ENCODE measurements at places on chromosomes 12 and 14.

GRCh38 chr14:92495027-92495426, 18.6 kb upstream of the RIN3 start:
- DNase-seq, result no peak

GRCh38 chr12:112013601-112014402, 576 bp downstream of the ERP29 start:
- peak; percentile 68 for DNase-seq

GRCh38 chr12:663293-663871, at the start of gene NINJ2:
Gene NINJ2 (minus strand): TSS chr12:663445. CDS start chr12:663360, 85 bp downstream.
- no peak for DNase-seq

DNA sequence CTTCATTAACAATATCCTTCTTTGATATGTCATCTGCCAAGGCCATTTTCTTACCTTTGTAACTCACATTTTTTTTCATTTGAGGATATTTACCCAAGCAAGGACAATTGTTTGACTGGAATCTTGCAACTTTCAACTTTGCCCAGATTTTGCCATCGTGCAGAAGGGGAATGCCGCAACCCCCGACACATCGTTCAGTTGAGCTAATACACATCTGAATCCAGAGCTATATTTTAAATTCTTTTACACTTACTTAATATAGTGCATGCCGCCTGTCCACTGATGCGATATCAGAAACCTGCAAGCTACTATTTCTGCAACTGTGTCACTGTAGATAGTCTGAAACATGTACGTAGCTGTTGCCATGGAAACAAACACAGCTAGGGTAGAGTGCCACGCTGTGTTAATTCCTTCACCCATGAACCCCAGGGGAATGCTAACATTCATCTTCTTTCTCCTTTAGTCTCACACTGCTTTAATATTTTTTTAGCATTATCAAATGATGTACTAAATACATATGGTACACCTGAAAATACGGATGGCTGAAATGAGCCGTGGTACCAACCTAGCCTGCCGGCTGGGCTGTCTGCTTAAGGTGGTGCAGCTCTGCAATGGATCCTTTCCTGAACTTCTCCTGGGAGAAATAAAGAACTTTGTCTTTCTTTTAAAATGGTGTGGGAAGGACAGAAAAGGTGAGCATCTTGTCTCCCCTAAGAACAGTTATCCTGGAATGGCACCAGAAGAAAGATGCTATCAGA, 77.0 kb upstream of the FOXN3 start:
- no peak for DNase-seq

DNA sequence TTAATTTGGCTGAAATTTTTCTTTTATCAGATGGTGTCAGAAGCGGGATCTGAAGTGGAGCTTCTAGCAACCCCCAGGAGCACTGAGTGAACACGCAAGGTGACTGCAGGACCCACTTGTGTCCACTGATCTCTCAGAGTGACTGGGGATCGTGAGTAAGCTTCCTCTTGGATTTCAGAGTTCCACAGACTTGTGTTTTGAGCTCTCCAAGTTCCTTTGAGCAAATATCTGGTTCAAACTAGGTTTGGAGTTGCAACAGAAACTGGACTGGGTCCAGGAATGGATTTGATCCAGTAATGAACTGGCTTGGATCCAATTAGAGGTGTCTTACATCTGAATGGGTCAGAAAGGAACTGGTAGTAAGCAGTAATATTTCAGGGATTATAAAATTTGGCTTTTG, 24.7 kb upstream of the B4GALNT1 start:
- DNase-seq, result no peak

DNA sequence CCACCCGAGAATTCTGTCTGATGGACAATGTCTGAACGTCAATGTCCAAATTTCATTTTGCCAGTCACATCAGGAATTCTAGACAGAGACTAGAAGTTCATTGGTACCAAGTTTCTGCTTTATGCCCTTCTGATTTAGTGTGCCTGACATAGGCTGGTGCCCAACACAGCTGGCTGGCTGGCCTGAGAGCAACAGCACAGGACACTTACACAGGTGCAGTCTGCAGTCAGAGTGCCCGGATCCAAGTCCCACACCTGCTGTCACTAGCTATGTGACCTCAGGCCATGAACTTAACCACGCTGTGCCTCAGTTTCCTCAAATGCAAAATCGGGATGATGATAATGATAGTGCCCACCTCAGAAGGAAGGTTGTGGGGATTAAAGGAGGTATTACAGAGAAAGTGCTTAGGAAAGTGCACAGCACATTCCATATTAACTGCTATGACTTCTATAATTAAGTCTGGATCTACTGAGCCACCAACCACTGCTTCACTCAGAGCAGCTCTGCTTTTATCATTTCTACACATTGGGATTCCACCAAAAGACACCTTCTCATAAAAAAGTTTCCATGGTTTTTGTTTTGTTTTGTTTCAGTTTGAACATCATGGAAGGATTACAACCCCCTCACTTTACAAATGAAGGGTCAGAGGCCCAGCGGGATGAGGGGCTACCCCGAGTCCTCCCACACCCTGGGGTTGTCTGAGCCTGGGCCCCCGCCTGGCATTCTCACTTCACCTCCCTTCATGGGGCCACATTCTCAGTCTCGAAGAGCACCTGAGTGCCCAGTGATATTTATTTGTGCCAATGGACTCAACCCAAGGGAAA, 168.8 kb upstream of the BCL2L14 start:
- DNase-seq, result no peak

DNA sequence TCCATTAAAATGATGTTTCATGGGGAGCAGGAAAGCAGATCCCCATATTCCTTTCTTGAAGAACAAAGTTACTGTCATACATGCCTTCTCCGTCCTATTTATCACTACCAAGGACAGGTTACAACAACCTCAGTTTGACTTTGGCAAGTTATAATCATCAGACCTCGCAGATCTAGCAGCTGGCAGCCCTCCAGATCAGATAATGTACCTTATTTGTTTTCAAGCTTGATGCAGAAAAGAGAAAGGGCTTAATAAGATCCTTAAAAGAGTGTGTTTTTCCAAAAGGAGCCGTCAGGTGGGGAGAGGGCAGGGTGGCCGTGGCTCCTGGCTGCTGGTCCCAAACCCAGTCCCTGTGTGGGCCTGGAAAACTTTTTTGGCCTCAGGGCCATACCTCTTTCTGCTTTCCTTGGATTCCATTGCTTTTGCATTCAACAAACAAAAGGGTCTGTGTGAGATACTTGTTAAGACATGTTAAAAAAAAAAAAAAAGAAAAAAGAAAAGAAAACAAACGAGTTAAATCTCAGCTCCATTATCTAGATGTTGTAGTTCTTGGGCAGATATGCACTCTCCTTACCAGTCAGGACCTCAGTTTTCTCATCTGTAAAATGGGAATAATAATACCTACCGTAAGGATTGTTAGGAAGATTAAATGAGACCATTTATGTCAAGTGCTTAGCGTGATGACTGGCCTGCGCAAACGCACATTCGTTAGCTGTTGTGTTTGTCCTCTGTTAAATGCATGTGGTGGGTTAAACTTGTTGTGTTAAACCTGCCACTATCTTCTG, 64.6 kb downstream of the B4GALNT3 start:
- no peak for DNase-seq

DNA sequence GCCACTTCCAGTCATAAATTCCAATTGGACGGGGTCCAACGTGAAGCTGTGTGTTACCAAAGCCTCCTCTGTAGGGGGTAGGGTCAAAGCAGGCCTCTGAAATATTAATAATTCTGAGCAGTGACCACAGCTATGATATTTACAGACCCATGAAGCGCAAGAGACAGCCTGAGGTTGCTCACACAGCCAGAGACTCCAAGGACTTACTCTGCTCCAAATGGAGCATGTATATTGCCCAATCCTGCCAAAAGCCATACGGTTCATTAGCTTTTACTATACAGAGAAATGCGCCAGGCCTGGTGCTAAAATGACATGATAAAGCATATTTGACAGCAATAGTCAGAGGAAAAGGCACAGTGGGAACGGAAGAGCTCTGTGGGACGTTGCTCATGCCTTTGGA, 151.3 kb downstream of the PAH start:
- DNase-seq, result no peak

DNA sequence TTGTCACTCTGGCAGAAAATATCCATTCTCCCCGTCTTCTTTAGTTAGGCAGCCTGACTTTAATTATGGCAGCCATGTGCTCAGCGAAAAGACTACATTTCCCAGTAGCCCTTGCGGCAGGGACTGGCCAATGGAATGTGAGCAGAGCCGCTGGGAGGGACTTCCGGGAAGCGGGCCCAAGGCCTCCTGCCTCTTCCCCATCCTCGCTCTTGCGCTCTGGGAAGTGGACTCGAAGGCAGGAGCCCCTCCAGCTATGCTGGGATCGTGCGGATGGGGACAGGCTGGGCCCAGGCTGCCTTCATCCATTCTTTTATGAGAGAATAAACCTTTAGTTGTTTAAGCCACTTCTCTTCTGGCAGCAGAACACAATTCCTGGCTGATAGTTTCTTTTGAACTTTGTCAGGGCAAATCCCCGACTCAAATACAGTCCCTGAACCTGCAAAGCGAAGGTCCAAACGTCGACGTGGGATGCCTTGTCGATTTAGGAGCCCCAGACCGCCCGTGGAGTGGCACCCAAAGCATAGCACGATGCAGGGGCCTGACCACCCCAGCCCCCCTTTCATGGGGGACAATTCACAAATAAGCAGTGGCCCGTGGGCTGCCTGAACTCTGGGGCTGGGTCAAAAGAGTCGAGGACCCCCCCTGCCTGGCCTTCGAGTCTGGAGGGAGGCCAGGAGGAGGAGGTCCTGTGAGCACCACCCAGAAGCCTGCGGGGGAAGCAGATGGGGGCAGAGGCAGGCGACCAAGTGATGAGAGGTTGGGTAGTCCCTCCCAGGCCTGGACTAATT, 15.6 kb upstream of the LRTM2 start:
- DNase-seq, result peak; percentile 81

- no peak for DNase-seq
These were observed 7.1 kb downstream of the SCNN1A start for GRCh38 chr12:6367969-6368892.

GRCh38 chr14:56100556-56100955, 17.7 kb upstream of the PELI2 start:
- DNase-seq, result no peak

- no peak for DNase-seq
These were observed 75.2 kb upstream of the DNM1L start for GRCh38 chr12:32603858-32604257.

DNA sequence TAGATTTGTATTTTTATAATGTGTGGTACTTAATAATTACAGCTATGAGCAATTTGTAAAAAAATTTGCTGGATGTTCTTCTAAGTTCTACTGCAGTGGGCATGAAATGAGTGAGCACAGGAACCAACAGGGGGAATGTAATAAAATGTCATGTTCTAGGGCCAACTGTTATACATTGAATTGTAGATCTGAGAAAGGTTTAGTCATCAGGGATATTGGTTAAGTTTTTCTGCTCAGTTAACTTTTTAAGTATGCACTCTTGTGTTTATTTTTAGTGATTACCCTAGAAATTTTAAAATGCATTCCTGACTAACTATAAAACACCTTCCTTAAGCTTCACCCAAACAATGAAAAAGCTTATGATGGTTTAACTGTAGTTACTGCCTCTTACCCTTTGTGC, 101.8 kb downstream of the CAND1 start:
- DNase-seq, result no peak

- no peak for DNase-seq
These were observed 214.4 kb upstream of the ALG10B start for GRCh38 chr12:38102197-38102596.

GRCh38 chr14:98926801-98927200, 345.2 kb downstream of the BCL11B start:
- no peak for DNase-seq

- no peak for DNase-seq
These were observed 43.2 kb downstream of the PLEKHG7 start for GRCh38 chr12:92745856-92746550.

DNA sequence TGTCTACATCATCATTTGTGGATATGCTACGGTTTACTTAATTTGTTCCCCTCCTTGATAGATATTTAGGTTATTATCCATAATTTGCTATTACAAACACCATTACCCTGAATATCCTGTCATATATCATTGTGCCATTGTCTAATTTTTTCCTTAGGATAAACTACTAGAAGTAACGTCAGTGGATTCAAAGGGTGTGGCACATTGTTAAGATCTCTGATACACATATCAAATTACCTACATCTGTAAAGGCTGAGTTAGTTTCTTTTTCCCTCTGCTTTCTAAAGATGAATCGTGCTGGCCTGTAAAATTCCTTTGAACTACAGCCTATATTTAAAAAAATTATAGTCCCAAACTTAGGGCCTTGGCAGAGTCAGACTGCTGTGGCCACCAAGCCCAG, 53.9 kb upstream of the STRN3 start:
- DNase-seq, result no peak

DNA sequence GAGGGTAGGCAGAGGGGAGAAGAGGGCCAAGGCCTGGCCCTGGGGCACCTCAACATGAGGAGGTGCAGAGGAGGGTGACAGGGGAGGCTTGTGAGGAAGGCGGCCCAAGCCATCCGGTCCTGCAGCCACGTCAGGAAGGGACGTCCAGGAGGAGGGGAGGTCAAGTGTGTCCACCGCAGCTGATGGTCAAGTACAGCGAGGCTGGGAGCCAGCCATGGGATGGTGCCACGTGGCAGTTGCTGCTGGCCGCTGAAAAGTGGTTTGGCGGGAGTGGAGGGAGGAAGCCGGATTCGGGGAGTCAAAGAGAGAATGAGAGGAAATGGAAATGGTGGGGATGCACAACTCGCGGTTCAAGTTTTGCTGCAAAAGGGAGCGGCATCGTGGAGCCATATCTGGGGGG, 41.2 kb downstream of the PRIMA1 start:
- DNase-seq, result no peak

DNA sequence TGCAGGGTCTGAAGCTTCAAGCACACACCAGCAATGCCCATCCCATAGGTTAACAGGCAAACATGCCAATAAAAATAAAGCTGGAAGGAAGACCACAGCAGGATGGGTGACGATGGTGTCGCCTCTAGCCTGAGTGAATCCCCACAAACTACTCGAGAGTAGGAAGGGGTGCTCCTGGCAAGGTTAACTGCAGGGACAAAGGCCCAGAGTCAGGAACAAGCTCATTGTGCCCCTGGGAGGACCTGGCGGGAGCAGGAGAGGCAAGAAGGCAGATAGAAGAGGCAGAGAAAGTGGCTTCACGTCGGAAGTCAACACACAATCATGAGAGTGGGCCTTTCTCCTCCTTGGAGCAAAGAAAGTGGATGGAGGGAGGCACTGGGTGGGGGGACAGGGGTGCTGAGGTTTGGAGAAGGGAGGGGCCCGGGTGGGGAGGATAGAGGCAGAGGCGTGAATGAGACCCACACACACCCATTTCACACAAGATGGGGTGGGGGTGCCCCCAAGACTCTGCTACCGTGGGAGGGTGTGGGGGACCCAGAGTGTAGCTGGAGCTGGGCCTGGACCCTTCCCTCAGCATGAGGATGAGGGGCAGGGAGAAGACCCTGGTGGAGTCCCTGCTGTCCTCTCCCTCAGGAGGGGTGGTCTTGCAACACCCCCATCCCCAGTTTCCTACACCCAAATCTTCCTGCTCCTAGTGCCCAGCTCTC, 43.1 kb downstream of the DIO3 start:
- no peak for DNase-seq

GRCh38 chr14:64708148-64709004, 4.2 kb downstream of the PLEKHG3 start:
- DNase-seq, result no peak

Measured in stimulated activated CD4-positive, alpha-beta T cell treated with anti-CD3 and anti-CD28 coated beads, Interleukin-2, amount 100 ng/mL, for 4 hours (primary cell).